ENCODE measurements at places on chromosomes 3 and 15.
A peak's percentile ranks its signal among the peaks of the same experiment; 100 is the strongest.

- peaks cover 5% of the 10 kb centered on the region for H3K36me3 ChIP-seq
- no peak overlapping the region for H3K27ac ChIP-seq
- peaks cover 14% of the 10 kb centered on the region for H3K27me3 ChIP-seq
- no peak for DNase-seq
Observed at GRCh38 chr3:23198801-23199200, 4.3 kb upstream of the UBE2E2 start.

DNA sequence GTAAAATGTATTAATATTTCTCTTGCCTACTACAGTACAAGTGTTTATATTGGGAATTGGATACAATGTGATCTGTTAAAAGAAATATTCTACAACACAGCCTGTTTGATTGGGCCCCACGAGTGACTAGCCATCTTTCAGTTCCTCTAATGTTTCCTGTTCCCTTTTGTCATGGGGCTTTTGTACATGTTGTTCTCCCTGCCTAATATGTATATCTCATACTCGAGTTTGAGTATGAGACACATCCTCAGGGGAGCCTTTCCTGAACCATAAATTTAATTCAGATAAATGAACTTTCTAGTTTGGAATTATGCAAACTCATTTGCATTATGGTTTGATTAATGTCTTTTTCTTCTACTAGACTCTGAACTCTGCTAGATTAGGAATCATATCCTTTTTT is 65.5 kb downstream of the MEF2A start:
- DNase-seq = no peak
- H3K27ac ChIP-seq = no peak overlapping the region
- peaks cover 30% of the 10 kb centered on the region for H3K4me1 ChIP-seq

GRCh38 chr3:85574006-85574705 is 615.4 kb downstream of the CADM2 start:
- no peaks in the 10 kb centered on the region for H3K36me3 ChIP-seq
- DNase-seq = no peak
- H3K27ac ChIP-seq = no peak overlapping the region
- no peak overlapping the region for H3K4me3 ChIP-seq

DNA sequence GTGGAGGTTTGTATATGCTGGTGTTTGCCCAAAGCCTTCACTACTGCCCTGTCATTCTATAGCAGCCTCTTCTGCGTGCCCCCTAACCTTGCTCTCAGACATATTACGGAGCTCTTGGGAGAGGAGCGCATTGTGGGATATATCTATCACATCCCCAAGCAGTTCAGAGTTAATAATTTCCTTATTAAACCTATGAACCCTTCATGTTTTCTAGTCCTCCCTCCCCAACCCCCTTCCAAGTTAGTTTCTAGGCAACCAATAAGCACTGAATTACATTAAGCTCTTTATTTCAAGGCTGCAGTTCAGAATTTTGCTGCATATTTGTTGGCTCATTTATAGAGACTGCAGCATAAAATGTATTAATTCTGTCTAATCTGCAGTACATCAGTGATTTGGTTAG is 57.3 kb upstream of the GRM7 start:
- no peaks in the 10 kb centered on the region for H3K27me3 ChIP-seq
- H3K36me3 ChIP-seq = no peaks in the 10 kb centered on the region
- no peaks in the 10 kb centered on the region for H3K4me1 ChIP-seq
- no peak for DNase-seq

DNA sequence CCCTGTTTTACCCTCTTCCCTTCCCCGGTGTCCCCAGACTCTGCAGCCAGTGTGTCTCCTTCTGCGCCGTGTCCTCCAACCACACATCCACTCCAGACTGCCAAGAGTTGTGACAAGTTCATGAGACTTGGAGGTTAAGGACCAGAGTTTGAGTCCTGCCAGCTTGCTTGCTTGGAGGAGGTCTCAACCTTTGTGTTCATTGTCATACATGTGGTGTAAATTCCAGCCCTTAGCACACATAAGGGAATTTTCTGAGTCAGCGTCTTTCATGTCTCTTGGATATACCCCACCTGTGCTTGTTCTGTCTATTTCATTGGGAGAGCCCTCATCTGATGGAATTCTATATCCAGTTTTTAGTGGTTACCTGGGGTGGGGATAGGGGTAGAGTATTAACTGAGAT is 13.3 kb downstream of the CORO2B start:
- no peaks in the 10 kb centered on the region for H3K36me3 ChIP-seq
- no peak for DNase-seq
- peaks cover 39% of the 10 kb centered on the region for H3K27me3 ChIP-seq
- peaks cover 8% of the 10 kb centered on the region for H3K4me1 ChIP-seq
- no peak overlapping the region for H3K4me3 ChIP-seq
- H3K27ac ChIP-seq = no peak overlapping the region

GRCh38 chr3:160128056-160128455 is 97.2 kb upstream of the C3orf80 start:
- H3K4me3 ChIP-seq = no peak overlapping the region
- DNase-seq = no peak
- no peak overlapping the region for H3K27ac ChIP-seq
- no peaks in the 10 kb centered on the region for H3K36me3 ChIP-seq
- peaks cover 3% of the 10 kb centered on the region for H3K4me1 ChIP-seq
- peaks cover 35% of the 10 kb centered on the region for H3K27me3 ChIP-seq

DNA sequence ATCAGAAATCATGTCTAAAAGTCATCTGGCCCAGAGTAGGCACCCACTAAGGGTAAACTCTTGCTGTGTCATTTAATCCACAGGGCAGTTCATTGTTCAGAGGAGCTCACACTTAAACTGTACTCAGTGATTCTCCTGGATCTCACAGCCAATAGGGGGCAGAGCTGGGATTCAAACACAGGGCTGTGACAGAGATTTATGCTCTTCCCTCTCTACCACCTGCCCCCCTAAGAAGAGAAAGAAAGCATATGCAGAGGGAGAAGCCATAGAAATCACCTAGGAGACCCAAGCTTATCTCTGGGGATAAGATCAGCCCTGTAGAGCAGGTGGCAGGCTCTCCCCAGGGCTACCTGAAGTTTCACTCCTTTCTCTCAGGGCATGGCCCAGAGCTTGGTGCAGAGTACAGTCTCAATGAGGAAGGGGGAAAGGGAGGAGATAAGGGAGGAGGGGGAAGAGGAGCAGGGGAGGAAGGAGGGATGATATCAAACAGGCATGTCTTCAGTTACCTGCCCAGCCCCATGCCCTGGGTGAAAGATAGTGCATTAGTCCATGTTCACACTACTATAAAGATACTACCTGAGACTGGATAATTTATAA is 51.8 kb upstream of the ADPGK start:
- H3K27me3 ChIP-seq = peaks cover 23% of the 10 kb centered on the region
- peaks cover 2% of the 10 kb centered on the region for H3K36me3 ChIP-seq
- no peak overlapping the region for H3K4me3 ChIP-seq
- DNase-seq = no peak
- H3K4me1 ChIP-seq = peaks cover 8% of the 10 kb centered on the region

GRCh38 chr3:49339581-49339940 is 292 bp downstream of the USP4 start:
- peaks cover 36% of the 10 kb centered on the region for H3K4me1 ChIP-seq
- H3K27me3 ChIP-seq = no peaks in the 10 kb centered on the region

DNA sequence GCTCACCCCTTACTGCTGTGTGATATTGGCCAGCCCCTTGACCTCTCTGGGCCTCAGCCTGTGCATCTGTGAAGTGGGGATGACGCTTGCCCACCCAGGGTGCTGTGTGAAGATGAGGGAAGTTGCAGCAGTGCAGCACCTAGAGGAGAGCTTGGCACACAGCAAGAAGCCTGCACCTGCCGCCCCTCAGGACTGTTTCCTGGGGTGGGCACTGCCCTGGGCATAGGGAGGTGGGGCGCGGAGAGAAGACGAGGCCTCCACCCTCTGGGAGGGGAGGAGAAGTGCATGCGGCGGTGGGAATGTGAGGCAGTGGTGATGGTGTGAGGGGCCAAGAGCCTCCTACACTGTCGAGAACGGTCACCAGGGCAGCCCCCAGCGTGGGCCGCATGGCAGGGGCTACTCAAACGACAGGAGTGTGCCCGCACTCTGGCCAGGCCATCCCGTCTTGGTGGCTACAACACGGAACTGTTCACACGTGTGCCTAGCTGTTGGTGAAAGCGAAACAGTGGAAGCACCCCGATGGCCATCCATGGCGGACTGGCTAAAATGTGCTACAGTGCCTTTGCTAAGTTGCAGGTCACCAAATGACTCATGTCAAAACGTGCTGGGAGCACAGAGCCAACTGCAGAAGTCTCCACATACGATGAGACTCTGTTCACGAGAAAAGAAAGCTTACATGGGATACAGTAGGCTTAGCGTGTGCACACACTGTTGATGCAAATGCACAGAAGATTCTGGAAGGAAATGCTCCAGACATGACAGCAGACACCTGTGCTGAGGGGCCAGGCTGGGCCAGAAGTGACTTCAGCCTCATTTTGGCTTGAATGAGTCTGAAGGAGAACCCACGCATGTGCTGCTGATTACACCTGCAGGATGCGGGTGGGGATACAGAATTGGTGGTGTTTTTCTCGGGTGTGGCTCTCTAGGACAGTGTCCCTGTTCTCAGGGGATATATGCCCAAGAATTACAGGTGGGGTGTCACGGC is 40.4 kb upstream of the IQSEC1 start:
- peak overlapping the region; percentile 21 for H3K27ac ChIP-seq
- DNase-seq = no peak
- H3K4me1 ChIP-seq = peaks cover 6% of the 10 kb centered on the region
- no peak overlapping the region for H3K4me3 ChIP-seq
- H3K27me3 ChIP-seq = peaks cover 17% of the 10 kb centered on the region
- no peaks in the 10 kb centered on the region for H3K36me3 ChIP-seq

DNA sequence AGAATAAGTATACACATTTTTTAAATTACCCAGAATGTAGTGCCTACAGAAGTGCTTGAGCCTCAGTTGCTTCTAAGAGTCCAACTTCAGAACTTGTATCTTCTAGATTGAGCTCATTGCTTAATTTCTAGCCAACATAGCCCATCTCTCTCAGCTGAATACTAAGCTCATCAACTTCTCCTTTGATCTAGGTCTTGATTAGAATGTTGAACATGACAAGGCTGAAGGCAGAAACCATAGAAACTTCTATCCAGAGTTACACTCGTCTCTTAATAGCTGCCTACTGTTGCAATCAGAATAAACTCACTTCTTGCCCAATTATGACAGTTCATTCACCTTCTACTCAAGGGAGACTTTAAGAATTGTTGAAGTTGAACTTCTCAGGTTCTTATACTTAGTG is 327.3 kb upstream of the THBS1 start:
- H3K36me3 ChIP-seq = no peaks in the 10 kb centered on the region
- H3K27ac ChIP-seq = no peak overlapping the region
- H3K4me1 ChIP-seq = peaks cover 10% of the 10 kb centered on the region

DNA sequence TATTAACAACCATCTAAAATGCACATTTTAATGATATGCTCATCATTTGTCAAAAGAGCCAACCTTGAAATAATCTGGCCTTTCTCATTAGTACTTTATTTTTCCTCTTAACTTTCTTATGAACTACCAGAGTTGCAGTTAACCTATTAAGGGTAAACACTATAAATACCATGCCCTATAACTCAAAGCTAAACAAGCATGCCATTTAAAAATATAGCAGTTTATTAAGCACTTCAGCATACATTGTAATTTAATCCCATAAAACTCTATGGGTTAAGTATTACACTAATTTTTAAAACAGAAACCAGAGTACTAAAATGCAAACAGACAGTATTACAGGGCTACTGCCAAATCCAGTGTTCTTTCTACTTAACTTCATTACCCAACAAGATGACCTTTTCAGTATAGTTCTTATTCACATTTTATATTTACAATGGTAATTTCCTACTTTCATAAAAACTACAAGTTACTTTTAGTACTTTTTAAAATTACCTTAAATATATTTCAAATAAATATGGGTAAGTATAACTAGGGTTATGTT is 11.8 kb downstream of the NPTN start:
- no peak for DNase-seq
- peaks cover 25% of the 10 kb centered on the region for H3K4me1 ChIP-seq
- H3K27ac ChIP-seq = no peak overlapping the region

GRCh38 chr3:120683213-120683612 is 1.2 kb upstream of the HGD start:
- H3K36me3 ChIP-seq = peaks cover 2% of the 10 kb centered on the region
- H3K4me3 ChIP-seq = no peak overlapping the region
- peaks cover 5% of the 10 kb centered on the region for H3K4me1 ChIP-seq
- DNase-seq = no peak
- no peaks in the 10 kb centered on the region for H3K27me3 ChIP-seq

DNA sequence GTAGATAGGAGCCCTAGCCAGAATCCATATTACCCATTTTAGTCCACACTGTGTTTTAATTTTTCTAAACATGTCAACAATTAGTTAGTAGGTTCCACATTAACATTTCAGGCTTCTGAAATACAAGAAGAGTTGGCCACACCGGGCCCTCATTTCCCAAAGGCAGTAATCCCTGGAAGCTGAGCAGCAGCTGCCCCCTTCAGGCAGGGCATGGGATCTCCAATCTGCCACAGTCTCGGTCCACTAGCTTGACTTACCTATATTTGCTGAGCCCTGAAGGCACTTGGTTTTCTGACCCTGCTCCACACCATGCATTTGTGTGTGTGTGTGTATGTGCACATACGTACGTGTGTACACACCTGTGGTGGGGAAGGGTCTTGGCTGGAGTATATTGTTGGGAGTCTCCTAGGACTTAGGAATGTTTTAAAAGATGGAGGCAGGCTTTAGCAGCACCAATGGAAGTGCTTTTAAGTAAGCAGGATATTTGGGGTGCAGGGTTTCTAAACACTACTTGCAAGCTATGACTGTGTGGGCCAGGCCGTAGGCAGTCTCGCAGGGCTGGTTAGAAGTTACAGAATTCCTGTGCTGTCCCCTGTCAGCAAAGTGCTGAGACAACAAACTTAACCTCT is 71.2 kb upstream of the SOX14 start:
- no peak overlapping the region for H3K27ac ChIP-seq
- H3K4me3 ChIP-seq = no peak overlapping the region

DNA sequence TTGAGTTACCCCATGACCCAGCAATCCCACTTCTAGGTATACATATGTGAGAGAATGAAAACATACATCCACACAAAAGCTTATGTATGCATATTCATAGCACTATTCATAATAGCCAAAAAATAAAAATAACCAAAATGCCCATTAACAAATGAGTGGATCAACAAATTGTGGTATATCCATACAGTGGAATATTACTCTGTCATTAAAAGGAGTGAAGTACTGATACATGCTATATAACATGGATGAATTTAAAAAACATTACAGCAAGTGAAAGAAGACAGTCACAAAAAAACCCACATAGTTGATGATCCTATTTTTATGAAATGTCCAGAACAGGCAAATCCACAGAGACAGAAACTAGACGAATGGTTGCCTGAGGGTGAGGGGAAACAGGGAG is 5.2 kb downstream of the C3orf20 start:
- no peak for DNase-seq
- H3K36me3 ChIP-seq = no peaks in the 10 kb centered on the region
- H3K27me3 ChIP-seq = peaks cover 13% of the 10 kb centered on the region
- H3K4me1 ChIP-seq = peaks cover 5% of the 10 kb centered on the region
- no peak overlapping the region for H3K4me3 ChIP-seq

GRCh38 chr3:152564459-152564858 is 270.5 kb upstream of the P2RY1 start:
- H3K27ac ChIP-seq = no peak overlapping the region
- no peaks in the 10 kb centered on the region for H3K36me3 ChIP-seq
- H3K27me3 ChIP-seq = peaks cover 37% of the 10 kb centered on the region
- no peak overlapping the region for H3K4me3 ChIP-seq
- DNase-seq = no peak

GRCh38 chr3:137582484-137582883 is 181.6 kb upstream of the SOX14 start:
- H3K4me3 ChIP-seq = no peak overlapping the region
- H3K27ac ChIP-seq = no peak overlapping the region
- no peak for DNase-seq
- no peaks in the 10 kb centered on the region for H3K36me3 ChIP-seq
- H3K4me1 ChIP-seq = no peaks in the 10 kb centered on the region

GRCh38 chr3:180700941-180701340 is 21.7 kb upstream of the CCDC39 start:
- DNase-seq = no peak
- no peak overlapping the region for H3K4me3 ChIP-seq
- no peaks in the 10 kb centered on the region for H3K36me3 ChIP-seq
